ENCODE measurements at places on chromosomes 3 and 15.

- no peak for DNase-seq
Measured at GRCh38 chr3:120281261-120281660, 3.8 kb downstream of the GPR156 start.

GRCh38 chr3:53287131-53287629 is 31.4 kb upstream of the TKT start:
- DNase-seq: no peak

DNA sequence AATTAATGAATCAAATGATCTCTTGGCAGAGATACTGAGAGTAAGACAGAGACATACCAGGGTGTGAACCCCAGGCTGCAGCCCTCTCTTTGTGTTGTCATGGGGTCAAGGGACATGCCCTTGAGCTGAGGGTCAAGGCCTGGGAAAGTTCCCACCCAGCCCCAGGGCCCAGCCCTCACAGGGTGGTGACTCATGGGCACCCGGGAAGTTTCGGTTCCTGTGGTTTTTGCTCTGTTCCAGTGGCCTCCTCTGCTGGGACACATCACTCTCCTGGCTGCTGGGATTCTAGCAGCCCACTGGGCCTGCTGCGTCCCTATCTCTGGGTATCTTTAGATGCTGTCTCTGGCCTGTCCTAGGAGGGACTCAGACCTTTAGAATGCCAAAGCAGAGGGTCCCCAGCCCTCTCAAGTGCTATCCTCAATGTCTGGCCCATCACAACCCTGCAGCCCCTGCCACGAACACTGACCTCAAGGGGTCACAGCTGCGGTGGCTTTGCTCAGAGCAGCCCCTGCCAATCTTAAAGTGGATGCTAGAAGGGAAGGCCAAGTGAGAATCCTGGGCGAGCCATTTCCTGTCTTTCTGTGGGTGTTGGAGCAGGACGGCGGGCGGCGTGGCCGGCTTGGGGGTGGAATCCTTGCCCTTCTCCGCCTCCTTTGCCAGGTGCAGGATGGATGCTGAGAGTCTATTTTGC is 148.4 kb upstream of the TLE3 start:
- DNase-seq: no peak

DNA sequence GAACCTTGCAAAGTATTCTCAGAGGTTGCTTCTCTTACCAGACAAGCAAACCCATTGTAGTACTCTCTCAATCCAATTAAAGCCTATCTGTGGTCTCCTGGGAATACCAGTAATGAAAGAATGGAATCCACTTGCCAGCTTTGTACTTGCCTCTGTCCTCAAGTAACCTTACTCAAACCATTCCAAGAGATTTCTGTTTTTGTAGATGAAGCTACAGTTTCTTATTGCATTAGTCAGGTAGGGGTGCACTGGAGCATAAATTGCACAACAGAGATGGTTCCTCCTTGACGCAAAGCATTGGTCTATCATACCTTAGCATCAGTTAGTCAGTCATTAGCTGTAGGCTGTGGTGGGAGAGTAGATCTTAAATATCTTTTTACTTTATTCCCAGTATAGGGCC is 52.9 kb downstream of the BTLA start:
- DNase-seq: no peak

DNA sequence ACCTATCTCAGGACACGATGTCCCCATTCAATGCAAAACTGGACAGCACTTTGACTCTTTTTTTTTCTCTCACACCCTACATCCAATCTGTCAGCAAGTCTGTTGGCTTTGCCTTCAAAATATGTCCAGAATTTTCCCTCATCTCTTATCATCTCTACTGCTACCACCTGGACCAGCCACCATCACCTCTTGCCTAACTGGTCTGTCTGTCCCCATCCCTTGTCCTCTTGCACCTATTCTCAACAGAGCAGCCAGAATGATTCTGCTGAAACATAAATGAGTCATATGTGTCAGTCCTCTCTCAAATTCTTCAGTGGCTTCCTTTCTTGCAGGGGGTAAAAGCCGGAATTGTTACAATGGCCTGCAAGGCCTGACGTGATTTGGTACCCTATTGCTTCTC is 105.8 kb downstream of the CYP19A1 start:
- DNase-seq: no peak

GRCh38 chr15:52121006-52121405 is 8.4 kb upstream of the BCL2L10 start:
- DNase-seq: no peak

All from psoas muscle (tissue), 8 donors.